ENCODE measurements at places on chromosomes 4 and X.

GRCh38 chrX:3403748-3404147 lies 57.3 kb upstream of the MXRA5 start:
- DNase-seq = no peak

DNA sequence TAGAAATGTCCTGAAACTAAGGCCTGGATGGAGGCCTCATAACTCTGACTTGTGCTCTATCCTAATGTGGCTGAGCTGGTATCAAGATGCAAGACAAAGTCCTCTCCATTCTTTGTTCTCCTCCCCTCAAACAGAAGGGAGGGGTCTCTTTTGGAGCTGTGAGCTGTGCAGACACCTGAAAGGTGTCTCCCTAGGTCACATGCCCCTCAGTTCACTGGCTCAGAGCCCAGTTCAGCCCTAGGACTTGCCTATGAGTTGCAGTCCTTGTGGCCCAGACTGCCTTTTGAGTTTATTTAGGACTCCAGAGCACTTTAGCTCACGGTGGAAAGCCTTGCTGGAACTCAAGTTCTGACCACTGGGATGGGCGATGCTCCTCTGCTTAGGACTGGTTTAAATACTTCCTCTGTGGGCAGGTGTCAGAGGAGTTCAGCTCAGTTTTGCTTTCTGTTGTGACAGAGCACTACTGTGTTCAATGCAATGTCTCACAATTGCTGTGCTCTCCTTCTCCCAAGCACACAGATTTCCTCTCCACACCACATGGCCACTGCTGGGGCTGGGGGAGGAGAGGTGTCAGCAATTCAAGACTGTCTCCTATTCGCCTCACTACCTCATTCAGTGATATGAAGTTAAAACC lies 84.8 kb upstream of the ZNF827 start:
- no peak for DNase-seq

- no peak for DNase-seq
These were observed 18.8 kb downstream of the DOK7 start for GRCh38 chr4:3481783-3482393.

- DNase-seq = no peak
These were observed 71.4 kb downstream of the LDB2 start for GRCh38 chr4:16827045-16827444.

DNA sequence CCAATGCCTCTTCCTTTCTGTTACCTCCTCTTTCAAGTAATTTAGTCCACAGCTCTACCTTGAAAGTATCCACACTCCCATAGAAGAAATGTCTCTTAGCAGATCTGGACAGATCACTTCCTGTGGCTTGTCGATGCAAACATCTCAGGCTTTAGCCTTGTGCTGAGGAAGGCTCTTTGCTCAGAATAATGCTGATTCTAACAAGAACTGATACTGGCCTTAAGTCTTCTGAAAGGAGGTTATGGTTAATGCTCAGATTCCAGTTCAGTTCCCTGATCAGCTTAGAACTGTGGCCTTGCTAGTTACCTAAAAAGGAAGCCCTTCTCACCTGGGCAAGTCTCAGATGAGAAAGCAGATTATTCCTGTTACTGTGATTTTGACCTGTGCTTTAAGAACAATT lies 230.1 kb upstream of the FAT4 start:
- no peak for DNase-seq

Data from stimulated activated CD4-positive, alpha-beta T cell treated with anti-CD3 and anti-CD28 coated beads, Interleukin-4, amount 100 ng/mL, for 1 hour (primary cell).